Renal cortex interstitium (tissue), 15 donors: ENCODE measurements at places on chromosomes 5 and 9.

DNA sequence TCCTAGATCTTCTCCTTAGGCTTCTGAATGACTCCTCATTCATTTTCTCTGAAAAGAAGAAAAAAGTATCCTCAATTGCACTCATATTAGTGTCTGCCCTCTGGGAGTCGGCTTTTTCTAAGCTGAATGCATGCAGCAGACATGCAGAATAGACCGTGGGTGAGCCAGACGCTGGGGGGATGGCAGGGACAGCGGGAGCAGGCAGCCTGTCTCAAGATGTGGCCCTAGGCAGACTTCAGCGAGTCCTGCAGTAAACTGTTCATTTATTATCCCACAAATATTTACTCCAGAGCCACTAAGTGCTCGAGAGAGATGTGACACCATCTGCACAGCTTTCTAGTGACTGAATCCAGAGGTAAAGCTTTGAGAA is 164.9 kb upstream of the RAI14 start:
- no peak for DNase-seq

DNA sequence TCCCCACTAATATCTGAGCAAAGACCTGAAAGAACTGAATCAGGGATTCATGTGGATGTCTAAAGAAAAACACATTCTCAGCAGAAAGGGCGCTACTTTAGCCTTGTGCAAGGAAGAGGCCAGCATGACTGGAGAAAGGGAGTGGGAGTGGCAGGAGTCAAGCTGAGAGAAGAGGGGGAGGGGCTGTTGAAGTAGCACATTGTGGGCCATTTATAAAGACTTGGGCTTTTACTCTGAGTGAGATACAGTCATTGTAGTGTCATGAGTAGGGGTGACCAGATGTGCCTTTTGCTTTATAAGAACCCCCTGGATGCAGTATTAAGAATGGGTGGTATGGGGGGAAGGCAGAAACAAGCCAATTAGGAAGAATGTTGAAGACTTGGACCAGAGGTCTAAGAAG is 452.8 kb downstream of the ENC1 start:
- no peak for DNase-seq

GRCh38 chr9:133455936-133456335 is 3.8 kb upstream of the CACFD1 start:
- DNase-seq: no peak

DNA sequence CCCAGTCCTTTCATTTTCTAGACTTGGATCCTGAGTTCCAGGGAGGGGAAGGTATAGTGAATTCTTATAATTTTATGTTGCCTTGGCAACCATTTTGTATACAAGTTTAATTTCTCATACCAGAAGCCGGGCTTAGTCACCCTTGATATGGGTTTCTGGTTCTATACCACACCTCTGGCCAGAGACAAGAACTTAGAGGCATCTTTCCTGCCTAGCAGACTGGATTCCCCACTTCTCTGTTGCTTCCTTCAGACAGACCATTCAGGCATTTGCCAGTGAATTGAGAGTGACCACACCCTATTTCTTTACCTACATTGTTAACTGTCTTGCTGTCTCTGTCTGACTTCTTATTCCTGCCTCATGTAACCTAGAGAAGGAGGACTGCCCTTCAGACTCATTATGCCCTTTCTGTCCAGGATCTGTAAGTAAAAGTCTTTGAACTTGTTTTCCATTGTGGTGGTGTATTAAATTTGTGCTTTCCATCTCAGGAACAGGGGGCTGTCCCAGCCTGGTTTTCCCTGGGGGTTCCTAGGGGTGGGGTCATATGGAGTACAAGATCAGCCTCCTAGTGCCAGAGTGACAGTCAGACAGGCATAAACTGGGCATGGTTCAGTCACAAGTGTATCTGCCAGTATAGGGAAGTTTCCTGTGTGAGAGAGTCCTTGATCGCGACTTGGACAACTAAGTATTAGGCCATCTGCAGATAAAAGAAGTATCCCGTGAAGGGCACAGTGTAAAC is 27.4 kb downstream of the TNFSF8 start:
- no peak for DNase-seq

DNA sequence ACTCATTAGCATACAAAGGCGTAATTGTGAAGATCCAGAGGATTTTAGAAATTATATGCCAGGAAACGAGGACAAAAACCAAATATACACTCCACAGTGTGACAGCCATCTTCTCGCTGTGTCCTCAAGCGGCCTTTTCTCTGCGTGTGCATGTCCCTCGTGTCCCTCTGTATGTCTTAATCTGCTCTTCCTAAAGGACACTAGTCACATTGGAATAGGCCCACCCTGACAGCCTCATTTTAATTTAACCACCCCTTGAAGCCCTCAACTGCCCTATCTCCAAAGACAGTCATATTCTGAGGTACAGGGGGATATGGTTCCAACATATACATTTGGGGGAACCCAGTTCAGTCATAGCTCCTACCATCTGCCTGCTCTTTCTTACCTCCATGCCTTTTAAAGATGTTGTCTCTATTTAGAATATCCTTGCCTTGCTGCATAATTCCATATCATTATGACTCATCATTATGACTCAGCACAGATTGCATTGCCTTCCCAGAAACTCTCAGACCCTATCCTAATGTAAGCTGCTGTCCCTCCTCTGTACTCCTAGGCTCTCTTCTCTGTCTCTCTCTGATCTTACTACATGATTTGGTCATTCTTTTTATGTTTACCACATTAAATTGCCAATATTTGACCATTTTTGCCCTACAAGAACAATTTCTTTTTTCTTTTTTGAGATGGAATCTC is 210.9 kb downstream of the AOPEP start:
- no peak for DNase-seq

GRCh38 chr5:138737494-138738265 is 15.5 kb upstream of the CTNNA1 start:
- no peak for DNase-seq

GRCh38 chr5:42721484-42721883 is 35.1 kb upstream of the CCDC152 start:
- DNase-seq: no peak

DNA sequence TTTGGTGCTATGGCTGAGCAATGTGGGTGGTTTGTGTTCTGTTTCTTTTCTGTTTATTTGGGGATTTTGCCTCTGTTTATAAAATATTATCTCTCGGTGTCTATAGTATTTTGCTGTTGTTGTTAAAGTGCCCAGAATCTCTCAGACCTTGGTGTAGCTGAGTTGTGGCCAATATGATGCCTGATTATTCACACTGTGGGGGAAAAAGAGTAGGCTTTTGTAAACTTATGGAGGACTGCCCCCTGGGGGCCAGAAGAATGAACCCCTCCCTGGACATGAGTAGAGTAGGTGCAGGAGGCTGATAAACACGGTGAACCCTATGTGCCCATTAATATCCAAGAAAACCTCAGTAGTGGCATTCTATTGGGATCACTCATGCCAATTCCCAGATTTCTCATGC is 49.0 kb upstream of the DPYSL3 start:
- DNase-seq: no peak

GRCh38 chr5:123080215-123080614 is 8.8 kb upstream of the PRDM6 start:
- no peak for DNase-seq

DNA sequence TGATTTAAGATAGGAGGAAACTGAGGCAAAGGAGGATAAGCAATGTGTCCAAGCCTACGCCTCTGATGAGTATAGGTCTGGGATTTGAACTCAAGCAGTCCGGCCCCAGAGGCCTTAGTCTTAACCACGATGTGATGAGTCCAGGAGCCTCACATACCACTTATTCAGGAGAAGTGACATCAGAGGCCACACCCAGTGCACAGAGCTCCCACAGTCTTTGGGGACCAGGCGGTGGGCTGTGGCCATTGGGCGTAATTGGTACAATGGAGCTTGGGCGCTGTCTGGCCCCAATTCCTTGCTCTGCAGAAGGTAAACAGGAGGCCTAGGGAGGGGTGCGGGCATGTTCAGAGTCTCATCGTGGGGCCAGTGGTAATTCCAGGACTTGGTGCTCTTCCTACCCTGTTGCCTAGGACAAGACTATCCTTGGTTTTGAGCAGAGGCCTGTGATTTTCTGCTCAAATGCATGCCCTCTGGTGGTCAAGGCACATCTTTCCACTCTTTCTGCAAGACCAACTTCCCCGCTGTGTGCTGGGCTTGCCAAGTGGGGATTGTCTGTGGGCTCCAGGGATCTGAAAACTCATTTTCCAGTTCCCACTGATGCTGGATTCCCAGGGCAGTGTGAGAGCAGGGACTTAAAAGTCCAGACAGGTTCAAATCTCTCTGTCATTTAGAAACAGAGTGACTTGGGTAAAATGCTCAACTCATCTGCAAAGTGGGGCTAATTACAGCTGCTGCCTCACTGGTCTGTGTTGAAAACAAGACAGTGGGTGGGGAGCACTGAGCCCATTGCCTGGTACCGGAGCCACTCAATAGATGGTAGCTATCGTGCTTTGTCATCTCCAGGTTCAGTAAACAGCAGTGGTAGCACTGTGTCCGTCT is 15.8 kb downstream of the NDST1 start:
- DNase-seq: no peak

GRCh38 chr5:170296935-170297588 is 515 bp downstream of the LCP2 start:
- DNase-seq: no peak
